Stimulated activated CD4-positive, alpha-beta T cell treated with anti-CD3 and anti-CD28 coated beads, TNF-alpha, amount 100 ng/mL, for 48 hours (primary cell): ENCODE measurements at places on chromosomes 12 and 14.
A peak's percentile ranks its signal among the peaks of the same experiment; 100 is the strongest.

- no peak for DNase-seq
These were observed 13.0 kb upstream of the NR1H4 start for GRCh38 chr12:100460702-100461101.

DNA sequence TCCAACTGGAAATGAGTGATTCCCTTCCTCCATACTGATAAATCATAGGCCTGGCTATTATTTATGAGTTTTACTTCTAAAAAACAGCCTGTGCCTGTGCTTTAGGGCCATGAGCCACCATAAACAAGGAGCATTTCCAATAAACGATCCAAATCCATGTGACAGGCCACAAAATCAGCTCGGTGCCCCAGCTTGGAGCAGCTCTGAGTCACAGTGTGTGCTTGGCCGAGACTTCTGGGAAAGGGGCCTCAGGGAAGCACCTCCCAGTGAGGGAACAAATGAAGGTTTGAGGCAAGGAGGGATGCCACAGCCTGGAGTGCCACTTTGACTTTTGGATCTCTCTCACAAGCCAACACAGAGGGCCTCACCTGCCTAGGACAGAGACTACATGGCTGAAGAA lies 190.4 kb downstream of the NTF3 start:
- no peak for DNase-seq

DNA sequence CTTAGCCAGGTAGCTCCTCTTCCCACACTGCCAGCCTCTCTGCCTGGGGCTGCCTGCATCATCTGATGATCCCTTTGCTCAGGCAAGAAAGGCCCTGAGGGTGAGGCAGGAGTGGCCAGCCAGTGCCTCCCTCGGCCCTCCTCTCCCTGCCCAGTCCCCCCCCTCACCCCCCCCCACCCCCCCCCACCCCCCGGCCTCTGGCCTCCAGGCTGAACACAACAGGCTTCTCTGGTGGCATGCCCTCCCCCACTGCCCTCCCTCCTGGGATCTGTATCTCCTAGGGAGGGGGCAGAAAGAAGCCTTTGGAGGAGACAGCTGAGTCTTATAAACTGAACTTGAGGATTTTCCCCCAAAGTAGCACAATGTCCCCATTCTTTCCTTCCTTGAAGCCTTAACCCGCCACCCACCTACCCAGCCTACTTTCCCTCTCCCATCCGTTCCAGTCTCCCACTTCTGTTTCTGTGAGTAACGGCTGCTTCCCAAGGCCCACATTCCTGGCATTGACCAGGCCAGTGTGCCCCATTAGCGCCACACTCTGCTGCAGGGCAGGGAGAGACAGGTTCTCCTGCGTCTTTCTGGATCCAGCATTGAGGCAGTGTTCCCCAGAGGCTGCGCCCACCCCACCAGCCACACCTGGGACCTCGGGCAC lies 82.1 kb downstream of the B4GALNT3 start:
- no peak for DNase-seq

GRCh38 chr14:95895720-95896119 lies 19.1 kb downstream of the TUNAR start:
- DNase-seq = peak; percentile 7

DNA sequence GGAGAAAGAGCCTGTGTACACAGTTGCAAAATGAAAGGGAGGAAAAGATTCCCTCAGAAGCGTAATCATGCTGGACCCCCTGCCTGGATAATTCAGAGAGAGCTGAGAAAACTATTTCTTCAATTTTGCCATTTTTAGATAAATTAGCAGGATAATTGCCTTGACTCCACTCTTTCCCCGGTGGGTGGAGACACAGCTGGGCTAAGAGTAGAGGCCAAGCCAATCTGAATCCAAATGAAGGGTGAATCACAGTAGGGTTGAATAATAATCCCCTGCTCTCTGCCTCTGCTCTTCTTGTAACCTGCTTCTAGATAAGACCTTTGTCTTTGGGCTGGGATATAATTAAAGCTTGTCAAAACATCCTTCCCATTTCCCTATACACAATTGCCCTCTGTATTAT lies 150.1 kb downstream of the CAPZA3 start:
- DNase-seq = no peak

- no peak for DNase-seq
These were observed 201.5 kb upstream of the MYL2 start for GRCh38 chr12:111121840-111122239.

GRCh38 chr14:72792051-72792788 lies 101.7 kb downstream of the DPF3 start:
- no peak for DNase-seq

- no peak for DNase-seq
These were observed 8.0 kb downstream of the KLHL33 start for GRCh38 chr14:20428010-20428365.

- no peak for DNase-seq
These were observed 7.6 kb upstream of the E2F7 start for GRCh38 chr12:77072833-77073495.

DNA sequence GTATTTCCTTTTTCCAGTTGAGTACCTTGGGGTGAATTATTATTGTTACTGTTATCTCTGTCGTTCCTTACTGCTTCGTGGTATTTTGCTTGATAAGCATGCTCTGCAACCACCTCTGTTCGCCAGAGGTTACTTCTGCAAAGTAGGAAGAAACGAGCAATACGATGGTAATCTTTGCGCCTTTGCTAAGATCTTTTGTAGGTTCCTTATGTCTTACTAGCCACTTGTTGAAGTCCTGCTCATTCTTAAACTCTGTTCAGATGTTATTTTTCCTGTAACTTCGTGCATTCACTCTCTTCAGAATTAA lies 729 bp upstream of the M6PR start:
- DNase-seq = no peak
